ENCODE measurements at places on chromosomes 2 and 18.

- peak; percentile 6 for DNase-seq
These were observed 19.0 kb upstream of the FAM178B start for GRCh38 chr2:97005353-97005752.

DNA sequence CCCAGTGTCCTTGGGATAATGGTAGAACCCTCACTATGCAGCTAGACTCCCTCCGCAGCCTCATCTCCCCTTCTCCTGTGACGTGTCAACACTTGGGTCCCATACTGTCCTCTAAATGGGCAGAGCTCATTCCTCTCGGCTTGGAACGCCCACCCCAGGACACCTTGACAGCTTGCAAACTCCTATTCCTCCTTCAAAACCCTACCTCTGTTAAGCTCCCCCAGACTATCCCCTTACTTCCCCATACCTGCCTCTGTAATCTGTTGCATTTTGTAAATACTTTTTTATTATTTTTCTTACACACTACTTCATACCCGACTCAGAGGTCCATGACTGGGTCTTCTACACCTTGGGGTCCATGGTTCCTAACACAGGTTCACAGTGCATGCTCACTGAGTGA lies 28.0 kb downstream of the STEAP3 start:
- DNase-seq, result no peak

DNA sequence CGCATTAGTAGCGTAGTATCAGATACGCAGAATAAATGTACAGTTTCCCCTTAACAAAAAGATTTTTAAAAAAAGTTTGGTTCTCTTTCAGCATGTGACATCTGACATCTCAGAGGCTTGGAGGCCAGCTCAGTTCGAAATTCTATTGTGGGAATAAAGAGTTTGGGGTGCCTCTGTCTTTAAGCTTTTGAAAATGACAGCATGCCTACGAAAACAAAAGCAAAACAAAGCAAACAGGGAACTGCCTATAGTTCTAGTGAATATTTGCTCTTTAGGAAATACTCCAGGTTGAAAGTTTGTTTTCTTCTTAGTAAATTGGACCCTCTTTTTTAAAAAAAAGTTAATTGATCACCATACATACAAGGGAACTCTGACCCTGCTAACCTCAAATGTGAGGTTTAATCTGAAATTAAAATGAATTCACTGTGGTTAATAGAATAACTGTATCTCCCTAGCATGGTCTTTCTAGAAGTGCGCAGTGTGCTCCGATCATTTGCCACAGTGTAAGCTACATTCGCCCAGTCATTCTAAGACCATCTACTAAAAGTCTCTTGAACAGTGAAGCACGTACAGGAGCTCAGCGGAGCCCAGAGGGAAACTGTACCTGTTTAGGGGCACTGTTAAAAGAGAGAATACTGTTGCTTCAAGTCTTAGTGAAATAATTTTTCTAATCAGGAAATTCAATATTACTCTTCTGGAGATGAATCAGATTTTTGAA lies 347.0 kb upstream of the CDH2 start:
- DNase-seq, result no peak

DNA sequence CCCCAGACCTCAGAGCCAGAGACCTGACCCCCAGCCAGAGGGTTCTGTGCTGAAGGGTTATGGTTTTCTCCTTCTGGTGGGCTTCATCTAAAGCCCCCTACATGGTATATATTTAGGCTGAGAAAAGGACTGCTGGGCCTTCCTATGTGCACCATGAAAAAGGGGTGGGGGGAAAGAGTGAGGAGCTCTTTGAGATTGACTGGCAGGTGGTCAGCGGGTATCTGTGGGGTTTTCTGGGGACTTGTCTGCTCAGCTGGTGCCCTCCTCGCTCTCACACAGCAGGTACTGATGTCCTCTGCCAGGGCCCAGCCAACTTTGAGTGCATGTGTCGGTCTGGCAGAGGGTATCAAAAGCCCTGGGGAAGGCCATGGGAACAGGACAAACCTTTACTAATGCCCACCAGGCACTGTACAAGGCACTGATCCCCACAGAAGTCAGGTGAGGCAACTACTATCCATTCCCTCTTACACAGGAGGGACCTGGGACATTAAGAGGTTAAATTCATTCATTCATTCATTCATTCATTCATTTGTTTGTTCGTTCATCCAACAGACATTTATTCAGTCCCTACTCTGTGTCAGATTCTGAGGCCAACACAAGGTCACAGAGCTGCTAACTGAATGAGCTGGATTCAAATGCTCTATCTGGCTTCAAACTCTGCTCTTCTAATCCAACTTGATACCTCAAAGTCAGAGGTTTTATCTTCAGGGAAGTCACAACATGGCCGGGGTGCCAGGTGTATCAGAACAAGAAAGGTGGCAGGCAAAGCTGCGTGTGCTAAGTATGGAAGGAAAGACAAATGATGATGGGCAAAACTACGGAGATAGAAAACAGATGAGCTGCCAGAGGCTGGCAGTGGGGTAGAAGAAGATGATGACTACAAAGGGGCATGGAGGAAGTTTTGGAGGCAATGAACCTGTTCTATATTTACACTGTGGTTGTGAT lies 44.6 kb downstream of the REEP1 start:
- no peak for DNase-seq

DNA sequence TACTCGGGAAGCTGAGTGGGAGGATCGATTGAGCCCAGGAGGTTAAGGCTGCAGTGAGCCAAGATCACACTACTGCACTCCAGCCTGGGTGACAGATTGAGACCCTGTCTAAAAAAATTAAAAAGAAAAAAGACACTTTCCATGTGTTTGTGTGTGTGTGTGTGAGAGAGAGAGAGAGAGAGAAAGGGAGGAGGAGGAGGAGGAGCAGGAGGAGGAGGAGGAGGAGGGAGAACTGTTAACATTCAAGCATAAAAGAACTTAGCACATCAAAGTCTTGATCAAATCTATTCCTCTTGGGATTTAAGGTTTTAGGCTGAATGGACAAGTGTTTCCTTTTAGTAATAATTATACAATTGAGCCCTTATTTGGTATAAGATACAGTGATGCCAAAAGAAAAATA lies 75.5 kb downstream of the SPOPL start:
- DNase-seq, result no peak

DNA sequence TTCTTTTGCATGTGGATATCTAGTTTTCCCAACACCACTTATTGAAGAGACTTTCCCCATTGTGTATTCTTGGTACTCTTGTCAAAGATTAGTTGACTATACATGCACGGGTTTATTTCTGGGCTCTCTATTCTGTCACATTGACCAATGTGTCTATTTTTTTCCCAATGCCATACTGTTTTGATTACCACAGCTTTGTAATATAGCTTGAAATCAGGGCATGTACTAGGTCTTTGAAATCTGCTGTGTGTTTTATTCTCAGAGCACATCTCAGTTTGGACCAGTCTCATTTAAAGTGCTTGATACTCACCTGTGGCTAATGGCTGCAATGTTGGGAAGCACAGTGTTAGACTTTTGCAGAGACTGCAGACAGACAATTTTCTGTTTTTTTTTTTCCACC lies 32.8 kb upstream of the IL36G start:
- no peak for DNase-seq

GRCh38 chr2:218343591-218343990 lies 13.1 kb upstream of the CATIP start:
- no peak for DNase-seq

GRCh38 chr2:168322325-168323007 lies 75.1 kb upstream of the STK39 start:
- no peak for DNase-seq

DNA sequence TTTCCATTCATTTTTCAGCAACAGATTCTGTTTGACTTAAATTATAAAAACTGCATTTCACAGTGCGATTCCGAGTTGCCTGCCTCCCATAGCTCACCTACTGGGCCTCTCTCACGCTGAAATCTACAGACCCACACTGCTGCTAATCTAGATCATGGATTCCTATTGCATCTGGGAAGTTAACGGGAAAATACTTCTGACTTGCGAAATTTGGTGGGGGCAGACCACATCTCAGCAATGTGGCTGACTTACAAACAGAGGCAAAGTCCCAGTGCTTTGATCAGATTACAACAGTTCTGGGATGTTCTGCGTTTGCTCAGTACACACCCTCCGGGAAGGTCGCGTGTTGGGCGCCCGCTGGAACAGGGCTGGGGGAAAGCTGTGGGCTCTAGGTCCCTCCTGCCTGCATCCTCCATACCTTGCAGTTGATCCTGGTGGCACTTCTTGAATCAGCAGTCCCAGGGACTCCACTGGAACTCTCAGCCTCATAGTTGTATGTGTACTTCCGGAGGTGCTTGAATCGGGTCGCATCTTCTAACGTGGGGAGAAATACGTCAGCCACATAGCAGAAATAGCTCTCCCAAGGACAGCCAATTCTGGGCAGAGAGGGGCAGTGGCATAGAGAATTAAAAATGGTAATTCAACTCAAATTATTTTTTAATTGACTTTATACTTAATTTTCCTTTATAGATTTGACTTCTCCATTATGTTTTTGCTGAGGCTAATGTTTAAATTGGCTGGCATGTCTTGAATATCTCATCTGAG lies 1.7 kb downstream of the APOB start:
- DNase-seq, result no peak

DNA sequence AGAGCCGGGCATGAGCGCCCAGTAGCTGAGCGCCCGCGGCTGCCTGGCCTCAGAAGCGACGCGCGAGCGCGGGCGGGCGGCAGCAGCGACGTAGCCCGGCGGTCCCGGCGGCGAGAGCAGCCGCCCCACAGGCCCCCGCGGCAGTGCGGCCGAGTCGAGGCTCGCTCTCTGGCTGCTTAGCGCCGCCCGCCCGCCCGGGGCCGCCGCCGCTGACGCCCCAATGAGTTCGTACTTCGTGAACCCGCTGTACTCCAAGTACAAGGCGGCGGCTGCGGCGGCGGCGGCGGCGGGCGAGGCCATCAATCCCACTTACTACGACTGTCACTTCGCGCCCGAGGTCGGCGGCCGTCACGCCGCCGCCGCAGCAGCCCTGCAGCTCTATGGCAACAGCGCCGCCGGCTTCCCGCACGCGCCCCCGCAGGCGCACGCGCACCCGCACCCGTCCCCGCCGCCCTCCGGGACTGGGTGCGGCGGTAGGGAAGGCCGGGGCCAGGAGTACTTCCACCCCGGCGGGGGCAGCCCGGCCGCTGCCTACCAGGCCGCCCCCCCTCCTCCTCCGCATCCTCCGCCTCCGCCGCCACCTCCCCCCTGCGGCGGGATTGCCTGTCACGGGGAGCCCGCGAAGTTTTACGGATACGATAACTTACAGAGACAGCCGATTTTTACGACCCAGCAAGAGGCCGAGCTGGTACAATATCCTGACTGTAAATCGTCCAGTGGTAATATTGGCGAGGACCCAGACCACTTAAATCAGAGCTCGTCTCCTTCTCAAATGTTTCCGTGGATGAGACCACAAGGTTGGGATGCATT lies 847 bp downstream of the HOXD8 start:
- no peak for DNase-seq

DNA sequence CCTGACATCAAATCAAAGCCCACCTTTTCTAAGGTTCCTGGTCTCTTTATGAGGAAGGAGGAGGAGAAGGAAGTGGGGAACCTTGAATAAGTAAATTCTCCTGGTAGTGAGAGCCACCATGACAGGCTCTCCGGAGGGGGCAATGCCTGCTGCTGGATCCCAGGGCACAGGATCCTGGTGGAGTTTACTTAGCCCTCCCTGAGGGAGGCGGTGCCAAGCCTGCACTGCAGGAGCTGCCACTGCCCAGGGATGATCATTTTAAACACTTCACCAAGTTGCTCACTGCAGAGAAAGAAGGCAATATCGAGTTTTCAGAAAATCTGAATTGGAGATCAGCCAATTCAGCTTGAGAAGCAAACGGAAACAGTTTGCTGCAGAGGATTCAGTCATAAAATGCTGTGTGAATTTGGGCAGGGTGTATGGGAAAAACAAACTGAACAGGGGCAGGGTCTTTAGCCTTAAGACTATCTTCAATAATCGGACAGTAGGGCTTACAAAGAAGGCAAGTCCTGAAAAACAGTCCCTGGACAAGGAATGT lies 200.7 kb downstream of the RAD51AP2 start:
- DNase-seq, result no peak

- no peak for DNase-seq
These were observed 7.8 kb downstream of the FAM117B start for GRCh38 chr2:202642567-202642966.

DNA sequence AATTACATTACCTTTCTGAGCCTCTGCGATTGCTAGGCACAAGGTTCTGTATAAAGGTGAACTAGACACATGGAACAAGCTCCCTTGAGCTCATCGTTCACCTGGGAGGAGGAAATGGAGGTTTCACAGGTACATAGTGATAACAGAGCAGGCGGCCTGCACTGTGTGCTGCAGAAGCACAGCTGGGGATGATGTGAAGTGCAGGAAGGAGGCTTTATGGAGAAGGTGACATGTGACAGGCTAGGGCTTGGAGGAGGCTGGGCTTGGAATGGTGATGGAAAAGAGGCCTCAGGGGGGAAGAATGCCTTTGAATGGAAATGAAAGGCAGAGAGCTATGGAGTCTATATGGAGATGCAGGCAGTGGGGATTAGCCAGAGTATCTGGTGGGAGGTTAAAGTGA lies 22.9 kb downstream of the MARCHF4 start:
- DNase-seq, result no peak

GRCh38 chr2:49225126-49225525 lies 70.8 kb upstream of the FSHR start:
- DNase-seq, result no peak

DNA sequence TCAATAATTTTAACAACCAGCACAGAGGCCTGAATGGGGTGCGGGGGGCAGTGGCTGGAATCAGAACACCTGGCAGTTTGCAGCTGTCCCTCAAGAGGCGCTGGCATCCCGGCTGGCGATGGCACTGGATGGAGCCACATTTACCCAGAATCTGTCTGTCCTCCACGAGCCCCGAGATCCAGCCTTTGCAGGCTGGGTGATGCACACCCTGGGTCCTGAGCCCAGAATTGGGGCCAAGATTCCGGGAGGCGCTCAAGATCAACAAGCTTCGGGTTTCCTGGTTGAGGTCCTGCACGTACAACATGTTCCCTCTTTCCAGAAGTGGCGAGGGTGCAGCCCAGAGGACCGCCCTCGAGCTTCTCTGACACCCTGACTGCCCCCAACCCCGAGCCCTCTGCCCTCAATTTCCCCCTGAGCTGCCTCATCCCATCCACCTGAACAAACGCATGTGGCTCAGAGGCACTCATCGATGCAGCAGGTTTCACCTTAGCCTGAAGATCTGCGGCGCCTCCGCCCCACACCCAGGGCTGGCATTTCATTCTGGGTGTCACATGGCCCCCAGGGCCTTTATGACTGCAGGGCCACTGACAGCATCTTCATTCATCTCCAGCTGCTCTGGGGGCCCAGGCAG lies 97.5 kb downstream of the TFCP2L1 start:
- no peak for DNase-seq

DNA sequence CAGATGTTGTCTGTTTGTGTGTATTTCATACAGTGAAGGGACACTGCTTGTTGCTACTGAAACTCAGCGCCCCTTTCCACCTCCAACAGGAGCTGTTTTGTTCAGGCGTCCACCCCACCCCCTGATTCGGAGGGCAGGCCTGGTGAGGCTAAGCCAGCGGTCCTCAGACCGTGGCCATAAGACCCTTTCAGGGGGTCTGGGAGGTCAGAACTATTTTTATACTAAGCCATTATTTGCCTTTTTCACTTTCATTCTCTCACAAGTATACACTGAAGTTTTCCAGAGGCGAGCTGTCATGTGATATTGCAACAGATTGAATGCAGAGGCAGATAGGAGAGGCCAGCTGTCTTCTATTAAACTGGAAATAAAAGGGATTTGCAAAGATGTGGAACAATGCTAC lies 39.7 kb upstream of the IGFBP5 start:
- no peak for DNase-seq

- no peak for DNase-seq
These were observed 20.7 kb downstream of the ALPK2 start for GRCh38 chr18:58608216-58608615.

Measured in CD4-positive, alpha-beta T cell treated with Interleukin-21 for 1 hour (primary cell).